ENCODE measurements at places on chromosomes 1 and 21.

- DNase-seq, result peak; percentile 6
Measured at GRCh38 chr1:227449051-227449450, 114.3 kb upstream of the ZNF678 start.

DNA sequence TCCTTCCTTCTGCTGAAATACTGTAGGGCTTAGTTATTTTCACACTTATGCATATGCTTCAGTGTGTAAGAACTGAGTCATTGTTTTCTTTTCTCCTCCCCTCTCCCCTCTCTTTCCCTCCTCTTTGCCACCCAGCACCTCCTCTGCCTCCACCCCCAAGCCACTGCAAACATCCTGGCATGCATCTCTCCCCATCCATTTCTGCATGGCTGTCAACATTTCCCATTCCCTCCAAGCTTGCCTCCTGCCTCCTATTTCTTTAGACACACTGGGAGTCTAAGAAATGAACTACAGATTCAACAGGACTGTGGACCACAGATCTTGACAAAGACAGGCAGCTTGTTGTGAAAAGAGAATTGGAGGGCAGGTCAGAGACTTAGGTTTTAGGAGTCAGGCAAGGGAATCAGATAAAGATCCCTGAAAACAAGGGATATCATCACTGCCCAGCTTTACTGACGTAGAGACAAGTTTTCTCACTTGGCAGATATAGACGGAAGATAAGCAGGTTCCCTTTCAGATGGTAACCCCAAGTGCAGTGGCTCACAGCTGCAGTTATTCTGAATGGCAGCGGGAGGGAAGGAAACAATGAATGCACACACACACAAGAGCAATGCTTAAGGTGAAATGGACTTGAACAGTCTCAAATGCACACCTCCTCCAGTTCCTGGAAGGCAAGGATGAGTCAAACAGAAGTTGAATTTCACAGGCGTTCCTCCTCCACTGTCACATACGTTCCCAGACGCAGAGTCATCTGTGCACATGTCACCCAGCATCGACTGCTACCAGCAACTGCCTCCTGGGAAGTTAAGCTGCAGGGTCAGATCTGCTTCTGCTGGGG lies 56.1 kb downstream of the HIVEP3 start:
- DNase-seq, result no peak

DNA sequence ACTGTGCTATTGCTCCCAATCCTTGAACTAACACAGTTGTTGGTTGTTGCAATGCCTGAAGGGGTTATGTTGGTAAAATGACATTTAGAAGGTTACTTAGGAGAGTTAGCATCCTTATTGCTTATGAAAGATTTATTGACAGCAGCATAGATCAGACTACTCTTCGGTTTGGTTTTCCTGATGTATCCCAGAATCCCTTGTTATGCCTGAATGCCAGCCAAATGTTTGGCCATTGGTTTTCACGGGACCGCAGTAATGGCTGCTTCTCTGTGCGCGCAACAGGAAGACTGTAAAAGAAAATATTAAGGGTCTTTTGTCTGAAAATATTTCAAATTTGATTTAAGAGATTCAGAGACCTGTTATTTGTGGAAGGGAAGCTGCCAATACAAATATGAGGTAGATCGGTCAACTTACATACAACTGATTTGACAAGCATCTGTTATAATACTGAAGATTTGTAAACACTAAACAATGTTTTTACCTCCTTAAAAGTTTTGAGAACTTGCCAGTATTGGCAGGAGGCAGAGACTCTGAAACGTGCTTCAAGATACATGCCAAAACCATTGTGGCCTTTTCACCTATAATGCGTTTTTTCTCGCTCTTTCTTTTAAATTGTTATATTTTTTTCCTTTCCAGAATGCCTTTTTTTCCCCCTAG lies 8.3 kb downstream of the NFIA start:
- DNase-seq, result no peak

- no peak for DNase-seq
Measured at GRCh38 chr1:63739452-63739851, 34.4 kb upstream of the ROR1 start.

DNA sequence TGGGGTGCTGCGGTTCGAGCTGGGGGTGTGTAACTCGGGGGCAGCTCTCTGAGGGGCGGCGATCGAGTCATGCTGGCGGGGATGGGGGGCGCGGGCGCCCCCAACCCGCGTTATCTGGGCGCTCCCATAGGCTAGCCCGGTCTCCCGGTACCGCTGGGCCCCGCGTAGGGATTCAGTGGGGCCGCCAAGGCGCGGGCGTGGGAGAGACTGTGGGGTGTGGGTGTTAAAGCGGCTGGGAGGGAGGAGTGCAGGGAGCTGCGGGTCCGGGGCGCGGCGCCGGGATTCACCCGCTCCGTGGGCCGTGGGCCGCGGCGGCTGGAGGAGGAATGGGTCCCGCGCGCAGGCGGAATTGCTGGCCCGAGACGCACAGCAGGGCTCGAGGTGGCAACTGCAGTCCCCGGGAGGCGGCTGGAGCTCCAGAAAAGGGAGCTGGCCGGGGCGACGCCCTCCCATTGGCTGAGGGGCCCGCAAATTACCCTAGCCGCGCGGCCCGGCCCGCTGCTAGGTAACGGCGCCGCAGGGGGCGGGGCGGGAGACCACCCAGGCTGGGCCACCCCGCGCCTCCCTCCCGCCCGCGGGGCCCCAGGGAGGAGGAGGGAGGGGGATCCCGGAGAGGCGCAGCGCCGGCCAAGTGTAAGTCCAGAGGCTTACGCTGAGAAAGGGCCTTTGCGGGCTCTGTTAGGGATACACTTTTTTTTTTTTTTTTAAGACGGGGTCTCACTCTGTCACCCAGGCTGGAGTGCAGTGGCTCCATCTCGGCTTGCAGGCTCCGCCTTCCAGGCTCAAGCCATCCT lies at the start of gene PTCH2:
Gene PTCH2, minus strand, starts transcription at position 392 of the 794 bp plus-strand sequence. Its CDS starts 321 bp downstream, at position 71.
- peak; percentile 19 for DNase-seq

DNA sequence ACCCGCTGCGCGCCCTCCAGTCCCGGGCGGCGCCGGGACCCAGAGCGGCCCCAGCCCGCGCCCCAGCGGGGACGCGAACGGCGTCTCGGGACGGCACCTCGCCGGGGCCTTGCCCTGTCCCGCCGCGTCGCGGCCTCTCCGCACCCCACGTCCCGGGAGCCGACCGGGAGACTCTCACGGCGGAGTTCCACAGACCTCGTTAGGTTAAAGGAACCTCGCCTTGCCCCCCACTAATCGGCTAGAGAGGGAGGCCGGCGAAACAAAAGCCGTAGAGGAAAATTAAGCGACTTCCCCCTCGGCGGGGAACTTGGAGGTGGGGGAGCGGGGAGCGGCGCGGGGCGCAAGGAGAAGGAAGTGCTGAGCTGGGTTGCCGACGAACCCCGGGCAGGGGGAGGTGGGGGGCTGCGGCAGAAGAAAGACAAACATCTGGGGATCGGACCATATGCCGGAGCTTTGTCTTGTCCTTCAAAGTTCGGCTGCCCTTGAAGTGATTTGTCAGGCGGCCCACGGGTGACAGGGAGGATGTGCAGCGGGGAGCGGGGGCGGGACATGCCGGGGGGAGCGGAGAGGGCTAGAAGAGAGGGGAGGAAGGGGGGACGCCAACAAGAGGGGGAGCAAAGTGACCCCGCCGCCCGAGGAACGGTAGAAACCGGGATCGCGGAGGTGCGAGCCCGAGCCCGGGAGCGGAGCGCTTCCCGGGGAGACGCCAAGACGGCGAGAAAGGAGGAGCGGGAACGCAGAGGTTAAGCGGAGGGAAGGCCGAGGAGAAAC lies 120.0 kb upstream of the RRP15 start:
- no peak for DNase-seq

DNA sequence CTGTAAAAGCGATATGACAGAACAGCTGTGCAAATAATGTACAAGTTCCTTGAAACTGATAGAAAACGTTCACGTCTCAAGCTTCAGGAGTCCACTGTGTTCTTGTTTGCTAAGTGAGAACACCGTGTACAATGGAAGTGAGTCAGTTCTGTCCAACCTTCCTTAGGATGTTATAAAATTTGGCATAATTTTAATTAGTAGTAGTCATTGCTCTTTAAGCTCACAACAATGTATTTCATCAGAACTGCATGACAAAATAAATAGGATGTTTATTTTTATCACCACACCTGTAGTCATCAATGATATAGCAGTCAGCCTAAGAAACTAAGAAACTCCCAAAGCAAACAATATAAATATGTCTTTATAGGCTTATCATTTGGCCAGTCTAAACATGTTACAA lies 53.0 kb downstream of the RGS2 start:
- DNase-seq, result no peak

- no peak for DNase-seq
Measured at GRCh38 chr1:98923667-98924066, 81.0 kb downstream of the PLPPR5 start.

All from CD4-positive, alpha-beta T cell treated with Interleukin-12 subunit alpha and Interleukin-12 subunit beta, for 1 hour (primary cell).